GM12891 (cell line): ENCODE measurements at places on chromosomes 13 and 19.

DNA sequence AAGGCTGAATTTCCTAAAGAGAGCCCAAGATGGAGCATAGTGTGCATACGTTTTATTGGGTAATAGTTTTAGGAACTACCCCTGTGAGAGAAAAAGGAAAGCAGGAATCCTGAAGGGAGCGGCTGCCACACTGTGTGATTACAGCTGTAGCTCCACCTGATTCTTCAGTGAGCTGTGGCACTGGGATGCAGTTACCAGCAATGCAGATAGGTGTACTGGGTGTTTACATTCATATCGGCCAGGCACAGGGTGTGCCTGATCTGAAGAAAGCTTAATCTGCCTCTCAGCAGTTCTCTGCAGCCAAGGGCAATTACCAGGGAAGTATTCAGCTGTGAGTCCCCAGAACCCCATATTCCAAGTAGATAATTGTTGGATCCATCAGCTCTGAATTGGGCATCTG lies 1541.8 kb downstream of the EFNB2 start:
- no peak for DNase-seq

GRCh38 chr13:32019612-32020233 lies 11.9 kb upstream of the FRY start:
- DNase-seq, result peak; percentile 44

DNA sequence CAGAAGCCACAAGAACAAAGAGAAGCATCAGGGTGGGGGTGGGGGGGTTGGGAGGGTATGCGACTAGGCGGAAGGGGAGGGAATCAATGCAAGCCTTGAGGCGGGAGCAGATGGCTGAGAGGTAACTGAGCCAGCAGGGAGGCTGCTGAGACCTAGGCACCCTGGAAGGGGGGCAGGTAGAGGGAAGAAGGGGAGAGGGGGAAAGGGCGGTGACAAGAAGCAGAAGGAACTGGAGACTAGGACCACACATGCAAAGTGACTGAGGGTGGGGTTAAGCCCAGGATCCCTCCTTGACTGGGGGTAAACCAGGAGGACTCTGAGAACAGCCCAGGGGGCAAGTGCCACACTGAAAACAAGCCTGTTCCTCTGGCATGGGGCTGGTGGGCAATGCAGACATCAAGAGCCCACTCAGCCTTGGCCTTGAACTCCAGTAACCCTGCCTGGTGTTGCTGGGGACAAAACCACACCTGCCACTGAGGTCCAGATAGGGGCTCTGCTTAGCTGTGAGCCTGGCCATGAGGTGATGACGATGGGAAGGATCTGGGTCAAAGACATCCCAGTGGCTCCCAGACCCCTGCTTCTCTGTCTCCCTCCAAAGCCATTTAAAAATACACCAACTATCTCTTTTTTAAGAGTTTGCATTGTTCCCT lies 20.3 kb downstream of the OPA3 start:
- no peak for DNase-seq

DNA sequence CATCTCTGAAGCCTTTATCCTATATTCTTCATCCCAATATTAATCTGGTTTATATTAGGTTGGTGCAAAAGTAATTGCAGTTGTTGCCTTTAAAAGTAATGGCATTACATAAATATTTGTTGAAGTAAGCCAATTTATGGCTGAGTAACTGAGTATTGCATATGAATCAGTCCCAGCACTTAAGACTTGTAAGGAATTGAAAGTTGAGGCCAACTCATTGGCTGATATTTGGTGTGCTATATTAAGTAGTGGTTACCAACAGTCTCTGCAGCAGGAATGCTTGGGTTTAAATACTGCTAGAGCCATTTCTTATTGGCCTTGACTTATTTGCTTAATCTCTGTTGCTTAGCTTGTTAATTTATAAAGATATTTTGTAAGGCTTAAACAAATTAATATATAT lies 460.7 kb downstream of the GPC6 start:
- no peak for DNase-seq

DNA sequence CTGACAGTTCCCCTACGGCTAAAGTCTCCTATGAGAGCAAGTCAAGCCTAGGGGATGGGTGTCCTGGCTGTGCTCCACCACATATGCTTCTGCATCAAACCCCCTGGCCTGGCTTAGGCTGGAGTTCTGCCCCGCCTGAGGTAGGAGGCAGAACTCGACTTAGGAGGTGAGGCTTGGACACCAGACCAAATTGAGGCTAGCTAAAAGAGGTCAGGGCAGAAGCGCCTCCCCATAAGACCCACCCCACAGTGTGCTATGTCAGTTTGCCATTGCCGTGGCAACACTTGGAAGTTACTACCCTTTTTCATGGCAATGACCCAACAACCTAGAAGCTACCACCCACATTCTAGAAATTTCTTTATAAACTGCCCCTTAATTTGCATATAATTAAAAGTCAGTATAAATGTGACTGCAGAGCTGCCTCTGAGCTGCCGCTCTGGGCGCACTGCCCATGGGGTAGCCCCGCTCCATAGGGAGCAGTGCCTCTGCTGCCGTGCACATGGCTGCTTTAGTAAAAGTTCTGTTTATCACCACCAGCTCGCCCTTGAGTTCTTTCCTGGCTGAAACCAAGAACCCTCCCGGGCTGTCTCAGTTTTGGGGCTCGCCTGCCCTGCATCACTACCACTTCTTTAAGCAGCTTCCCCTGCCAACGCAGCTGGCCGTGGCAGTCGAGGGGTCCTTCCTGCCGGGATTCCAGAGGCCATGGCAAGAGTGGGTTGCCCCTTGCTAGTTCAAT lies 20.2 kb downstream of the AP1M1 start:
- no peak for DNase-seq

GRCh38 chr13:95002126-95002525 lies 289.8 kb upstream of the SOX21 start:
- no peak for DNase-seq

DNA sequence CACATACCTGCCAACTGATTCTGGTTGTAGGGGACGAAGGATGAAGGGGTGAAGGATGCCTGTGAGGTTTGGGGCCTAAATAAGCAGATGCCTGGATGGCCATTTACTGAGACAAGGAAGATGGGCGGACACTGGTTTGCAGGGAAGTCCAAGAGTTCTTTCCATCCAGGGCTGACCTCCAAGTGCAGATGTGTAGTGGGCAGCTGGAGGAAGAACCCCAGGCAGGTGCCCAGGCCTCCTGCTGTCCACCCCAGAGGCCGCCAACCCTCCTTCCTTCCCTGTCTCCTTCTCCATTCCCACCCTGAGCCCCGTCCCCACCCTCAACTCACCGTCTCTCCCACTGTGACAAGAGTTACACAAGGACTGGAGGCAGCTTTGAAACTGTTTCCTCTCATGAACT lies 171.5 kb downstream of the KATNAL1 start:
- DNase-seq, result no peak

GRCh38 chr13:82374719-82375118 lies 1507.6 kb downstream of the SLITRK1 start:
- no peak for DNase-seq

- no peak for DNase-seq
Measured at GRCh38 chr19:40246292-40247073, 20.0 kb upstream of the CCNP start.
